NK-92 treated with Interleukin-12 subunit alpha and Interleukin-12 subunit beta, amount 100 ng/mL, for 24 hours (cell line): ENCODE measurements at places on chromosomes 4 and X.

DNA sequence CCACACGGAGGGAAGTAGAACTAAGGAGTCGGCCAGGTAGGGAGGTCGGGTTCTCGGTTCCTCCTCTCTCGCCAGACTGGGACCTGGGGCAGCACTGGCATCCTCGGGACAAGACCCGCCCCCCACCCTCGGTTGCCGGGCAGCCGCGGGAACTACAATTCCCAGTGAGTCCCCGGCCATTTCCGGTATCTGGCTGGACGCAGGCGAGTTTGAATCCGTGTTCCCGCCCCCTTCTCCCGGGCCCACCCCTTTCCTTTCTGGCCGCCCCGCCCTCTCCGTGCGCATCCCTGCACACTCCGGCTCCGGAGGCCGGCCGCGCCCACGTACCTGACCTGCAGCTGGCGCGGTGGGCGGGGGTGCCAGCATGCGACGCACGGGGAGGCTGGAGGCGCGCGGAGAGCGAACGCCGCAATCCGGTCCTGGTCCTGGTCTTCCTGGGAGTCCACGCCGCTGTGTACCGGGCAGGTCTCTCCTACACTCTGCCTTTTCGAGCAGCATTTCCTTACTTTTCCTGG is 10.2 kb upstream of the DLG3 start:
- DNase-seq, result no peak

GRCh38 chr4:66123190-66123589 is 452.9 kb upstream of the EPHA5 start:
- DNase-seq, result no peak

DNA sequence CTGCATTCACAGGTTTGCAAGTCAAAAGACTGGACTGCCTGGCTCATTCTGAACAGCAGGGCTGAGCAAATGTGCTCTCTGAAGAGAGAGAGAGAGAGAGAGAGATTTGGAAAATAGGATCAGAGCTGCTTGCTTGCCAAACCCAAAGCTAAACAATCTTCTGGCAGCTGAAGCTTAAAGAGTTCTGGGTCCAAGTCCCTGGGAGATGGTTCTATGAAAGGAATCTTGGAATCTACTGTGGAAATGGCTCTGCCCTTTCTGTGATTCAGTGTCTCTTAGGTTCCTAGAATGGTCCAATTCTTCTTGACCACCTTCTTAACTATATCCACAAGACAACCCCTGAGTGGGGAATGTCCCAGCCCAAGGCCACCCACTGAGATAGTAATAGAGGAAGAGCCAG is 66.1 kb upstream of the EFNB1 start:
- no peak for DNase-seq

GRCh38 chrX:82589410-82589809 is 918.7 kb upstream of the POU3F4 start:
- no peak for DNase-seq

DNA sequence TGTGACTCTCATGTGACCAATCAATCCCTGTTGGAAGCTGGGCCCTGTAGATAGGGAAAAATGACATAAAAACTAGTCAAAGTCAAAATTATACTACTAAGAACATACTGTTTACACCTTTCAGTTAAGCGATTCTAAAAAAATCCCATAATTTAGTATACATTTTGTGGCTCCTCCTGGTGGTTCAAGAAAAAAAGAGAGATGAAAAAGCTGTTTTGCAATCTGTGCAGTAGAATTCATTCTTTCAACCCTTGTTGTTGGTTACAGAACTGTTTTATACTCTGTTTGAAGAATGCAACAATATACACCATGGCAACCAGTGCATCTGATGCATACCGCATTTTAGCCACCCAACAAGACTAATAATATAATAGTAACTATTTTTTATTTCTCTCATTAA is 66.8 kb upstream of the ANK2 start:
- no peak for DNase-seq

DNA sequence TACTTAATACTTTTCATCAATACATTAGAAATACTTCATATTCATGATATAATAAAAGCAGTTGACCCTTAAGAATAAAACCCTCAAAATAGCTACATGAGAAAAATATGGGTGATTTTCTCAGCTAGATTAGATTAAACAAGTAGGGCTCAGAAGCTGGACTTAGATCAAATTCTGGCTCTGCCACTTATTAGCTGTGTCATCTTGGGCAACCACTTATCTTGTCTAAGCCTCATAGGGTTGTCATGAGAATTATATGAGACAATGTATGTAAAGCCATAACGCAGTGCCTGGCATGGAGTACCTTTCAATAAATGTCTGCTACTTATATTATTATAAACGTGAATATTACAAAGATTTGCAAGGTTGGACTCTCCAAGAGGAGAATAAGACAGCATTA is 84.3 kb upstream of the PGRMC2 start:
- no peak for DNase-seq

DNA sequence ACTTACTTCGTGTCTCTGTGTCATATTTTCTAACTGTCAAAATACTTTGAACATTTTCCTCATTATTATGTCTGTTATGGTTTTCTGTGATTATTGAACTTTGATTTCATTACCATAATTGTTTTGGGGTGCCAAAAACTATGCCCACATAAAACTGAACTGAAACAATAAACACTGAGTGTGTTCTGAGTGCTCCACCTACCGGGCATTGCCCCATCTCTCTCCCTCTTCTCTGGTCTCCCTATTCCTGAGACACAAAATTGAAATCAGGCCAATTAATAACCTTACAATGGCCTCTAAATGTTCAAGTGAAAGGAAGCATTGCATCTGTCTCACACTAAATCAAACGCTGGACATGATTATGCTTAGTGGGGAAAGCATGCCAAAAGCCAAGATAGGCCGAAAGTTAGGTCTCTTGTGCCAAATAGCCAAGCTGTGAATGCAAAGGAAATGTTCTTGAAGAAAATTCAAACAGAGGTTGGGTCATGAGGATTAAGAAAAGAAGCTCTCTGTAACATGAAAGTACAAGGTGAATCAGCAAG is 972.3 kb downstream of the PCDH7 start:
- DNase-seq, result no peak

GRCh38 chrX:31508338-31508737 is 436.5 kb upstream of the FTHL17 start:
- no peak for DNase-seq

DNA sequence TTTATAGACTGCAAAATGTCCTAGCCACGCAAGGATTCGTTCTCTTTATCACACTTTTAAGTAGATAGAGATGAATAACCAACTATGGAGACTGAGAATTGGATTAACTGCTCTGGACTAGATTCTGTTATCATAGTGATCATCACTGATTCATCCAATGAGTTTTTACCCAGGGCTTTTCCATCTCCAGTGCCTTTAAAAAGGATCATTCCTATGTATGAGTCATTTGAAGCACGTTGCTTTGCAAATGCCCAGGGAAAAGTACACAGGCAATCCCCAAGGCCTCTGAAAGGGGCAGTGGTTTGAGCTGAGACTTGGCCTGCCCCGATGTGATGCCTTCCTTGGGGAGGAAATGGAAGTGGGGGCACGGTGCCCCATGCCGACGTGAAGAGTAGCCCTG is 122.7 kb upstream of the PSAPL1 start:
- DNase-seq, result no peak

- DNase-seq, result no peak
Measured at GRCh38 chr4:1026115-1026514, 14.7 kb downstream of the FGFRL1 start.

GRCh38 chrX:140933016-140933415 is 69.4 kb upstream of the SPANXB1 start:
- DNase-seq, result no peak

GRCh38 chr4:78654807-78655206 is 103.2 kb downstream of the ANXA3 start:
- no peak for DNase-seq

DNA sequence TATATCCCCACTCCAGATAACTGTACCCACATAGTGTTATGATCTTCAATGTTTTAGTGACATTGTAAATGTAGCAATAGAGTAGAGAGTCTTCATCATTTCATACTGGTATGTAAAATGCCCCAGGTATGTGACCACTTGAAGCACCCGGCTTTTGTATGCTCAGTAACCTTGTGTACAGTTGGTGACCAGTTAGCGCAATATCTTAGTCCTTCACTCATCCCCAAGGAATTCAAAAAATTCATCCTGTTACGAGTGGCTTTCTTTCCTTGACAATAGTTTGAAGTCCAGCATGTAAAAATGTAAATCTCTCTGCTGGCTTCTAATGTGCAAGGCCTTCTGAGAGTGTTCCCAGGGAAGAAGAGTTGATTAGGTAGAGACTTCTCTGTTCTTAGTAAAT is 145.6 kb downstream of the ARX start:
- no peak for DNase-seq

- DNase-seq, result no peak
Measured at GRCh38 chrX:106484233-106484632, 127.5 kb upstream of the RADX start.

- DNase-seq, result no peak
Measured at GRCh38 chrX:250965-251364, 30.2 kb upstream of the PLCXD1 start.

DNA sequence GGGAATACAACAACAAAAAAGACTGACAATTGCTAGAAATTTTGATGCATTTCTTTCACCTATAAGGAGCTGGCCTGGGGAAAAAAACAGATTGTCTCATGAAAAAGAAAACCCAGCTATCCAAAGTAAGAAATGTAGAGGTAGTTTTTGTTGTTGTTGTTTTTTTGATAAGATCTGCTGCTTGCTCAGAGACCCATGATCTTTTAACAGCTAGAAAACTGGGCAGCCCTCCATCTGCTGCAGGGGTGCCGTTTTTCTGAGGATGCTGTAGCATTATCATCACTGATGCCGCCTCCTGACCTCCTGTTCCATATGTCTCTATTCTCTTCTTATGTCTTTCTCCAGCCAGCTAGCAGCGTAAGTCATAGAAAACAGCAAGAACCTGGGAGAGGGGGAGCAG is 98.3 kb downstream of the BMPR1B start:
- no peak for DNase-seq

GRCh38 chr4:38236503-38236902 is 276.3 kb downstream of the PTTG2 start:
- DNase-seq, result no peak

DNA sequence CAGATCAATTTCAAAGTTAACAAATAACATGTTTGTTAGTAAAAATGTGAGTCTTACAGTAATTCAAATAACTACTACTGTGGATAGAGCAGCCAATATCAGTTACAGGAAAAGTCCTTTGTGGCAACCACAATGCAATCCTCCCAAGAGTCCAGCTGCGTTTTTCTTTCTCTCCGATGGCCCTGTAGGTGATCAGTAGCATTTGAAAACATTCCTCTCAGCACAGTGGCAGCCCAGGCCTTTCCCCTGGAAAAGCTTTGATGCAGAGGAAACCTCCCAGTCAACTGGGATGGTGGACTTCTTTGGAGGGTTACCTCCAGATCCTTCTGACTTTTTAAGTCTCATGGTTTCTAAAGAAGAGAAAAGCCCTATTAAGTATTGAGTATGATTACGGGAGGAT is 18.0 kb upstream of the PDZD4 start:
- no peak for DNase-seq

GRCh38 chr4:120158046-120158445 is 91.4 kb upstream of the MAD2L1 start:
- no peak for DNase-seq

- DNase-seq, result no peak
Measured at GRCh38 chrX:20252381-20253231, 14.1 kb downstream of the RPS6KA3 start.

DNA sequence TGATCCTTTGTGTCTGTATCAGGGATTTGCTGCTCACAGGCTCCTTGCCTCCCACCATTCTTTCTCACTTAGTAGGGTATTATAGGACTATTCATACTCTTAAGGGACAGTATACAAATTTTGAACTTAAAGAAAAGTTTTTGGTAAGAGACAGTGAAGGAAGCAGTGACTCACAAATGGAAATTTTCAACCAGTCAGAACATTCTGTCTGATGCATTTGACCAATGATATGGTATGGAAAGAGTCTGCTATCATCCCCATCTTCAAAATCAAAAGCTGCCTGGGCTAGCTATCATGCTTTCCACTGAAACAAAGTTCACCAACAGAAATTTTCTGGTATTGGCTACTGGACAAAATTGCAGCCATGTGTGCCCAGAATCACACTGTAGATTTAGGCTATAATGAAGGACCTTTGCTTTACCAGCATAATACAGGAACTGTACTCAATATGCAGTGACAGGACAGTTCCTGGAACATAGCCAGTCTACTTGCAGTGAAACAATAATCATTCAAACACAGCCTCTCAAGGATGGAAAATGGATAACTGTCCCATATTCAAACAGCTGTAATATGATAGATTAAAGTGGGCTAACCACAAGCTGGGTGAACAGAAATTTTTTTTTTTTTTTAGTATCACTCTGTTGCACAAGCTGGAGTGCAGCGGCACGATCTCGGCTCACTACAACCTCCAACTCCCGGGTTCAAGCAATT is 109.0 kb upstream of the ACSL4 start:
- no peak for DNase-seq

GRCh38 chrX:72381439-72382201 is 75.9 kb upstream of the CITED1 start:
- DNase-seq, result no peak

DNA sequence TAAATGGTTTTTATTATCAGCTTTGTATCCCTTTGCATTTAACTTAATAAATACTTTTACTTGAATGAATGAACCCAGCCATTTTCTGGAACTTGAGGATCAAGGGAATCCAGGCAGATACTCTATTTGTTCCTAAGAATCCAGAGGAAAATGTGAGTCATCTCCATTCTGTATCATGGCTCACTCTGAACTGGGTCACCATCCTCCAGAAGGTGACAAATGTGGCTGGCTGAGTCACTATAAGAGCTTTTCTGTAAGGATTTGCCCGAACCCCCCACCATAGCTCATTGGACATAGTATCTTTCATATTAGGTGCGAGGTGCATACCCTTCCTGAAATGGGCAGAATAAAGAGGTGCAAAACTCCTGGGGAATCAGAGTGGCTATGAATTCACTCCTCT is 25.8 kb downstream of the RTL9 start:
- DNase-seq, result no peak

DNA sequence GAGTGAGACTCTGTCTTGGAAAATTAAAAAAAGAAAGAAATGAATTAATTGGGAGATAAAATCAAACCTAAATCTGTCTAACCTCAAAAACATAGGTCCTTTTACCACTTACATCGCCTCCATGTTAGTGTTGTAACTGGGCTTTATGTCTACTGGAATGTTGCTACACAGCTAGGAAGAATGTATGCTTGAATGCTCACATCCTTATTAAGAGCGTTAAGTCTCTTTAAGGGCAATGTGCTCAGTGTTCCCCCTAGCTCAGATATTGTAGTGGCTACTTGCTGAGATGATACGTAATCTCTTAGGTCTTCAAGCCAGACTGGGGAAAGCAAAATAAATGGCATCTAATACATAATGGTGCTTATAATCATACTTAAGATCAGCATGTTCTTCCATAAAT is 1072.8 kb downstream of the PDHA2 start:
- no peak for DNase-seq
